ENCODE measurements at places on chromosomes 1 and 21.

GRCh38 chr1:233868461-233868860 lies 36.0 kb upstream of the SLC35F3 start:
- no peak for DNase-seq

GRCh38 chr1:78831731-78832360 lies 174.7 kb downstream of the ADGRL4 start:
- no peak for DNase-seq

GRCh38 chr1:84846387-84846786 lies 46.6 kb downstream of the LPAR3 start:
- no peak for DNase-seq

DNA sequence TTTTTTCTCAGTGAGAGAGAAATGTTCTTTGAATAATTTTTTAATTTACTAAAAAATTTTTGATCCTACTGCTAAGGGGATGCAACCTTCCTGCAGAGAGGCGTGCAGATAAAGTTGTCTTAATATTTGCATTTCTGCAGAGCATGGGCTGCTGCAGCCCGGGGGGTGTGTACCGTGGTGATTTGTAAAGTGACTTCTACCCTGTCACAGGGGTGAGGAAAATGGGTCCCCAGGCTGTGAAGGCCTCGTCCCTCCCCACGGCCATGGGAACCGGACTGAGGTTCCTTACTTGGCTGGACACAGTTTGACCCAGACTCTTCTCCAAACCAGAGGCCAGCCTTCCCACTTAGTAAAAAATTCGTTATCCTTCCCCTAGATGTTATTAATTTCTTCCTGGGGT lies 9.5 kb upstream of the C1orf174 start:
- DNase-seq = no peak

DNA sequence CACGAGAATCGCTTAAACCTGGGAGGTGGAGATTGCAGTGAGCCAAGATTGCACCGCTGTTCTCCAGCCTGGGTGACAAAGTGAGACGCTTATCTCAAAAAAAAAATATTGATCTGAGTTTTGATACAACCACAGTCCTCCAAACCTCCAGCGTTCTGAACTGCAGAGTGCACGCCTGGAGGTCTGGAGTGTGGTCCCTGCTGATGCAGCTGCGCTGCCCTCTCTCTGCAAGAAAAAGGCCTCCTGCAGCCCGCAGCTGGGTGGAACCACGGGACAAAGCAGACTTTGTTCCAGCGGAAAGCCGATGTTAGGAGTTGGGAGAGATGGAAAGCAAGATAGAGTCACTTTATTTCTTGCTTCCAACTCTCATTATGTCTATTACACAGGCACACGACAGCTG lies 144.9 kb upstream of the SOD1 start:
- DNase-seq = no peak

- DNase-seq = no peak
Measured at GRCh38 chr1:173925306-173926242, 8.4 kb upstream of the SERPINC1 start.

GRCh38 chr1:239819756-239820250 lies 271.9 kb upstream of the FMN2 start:
- no peak for DNase-seq

DNA sequence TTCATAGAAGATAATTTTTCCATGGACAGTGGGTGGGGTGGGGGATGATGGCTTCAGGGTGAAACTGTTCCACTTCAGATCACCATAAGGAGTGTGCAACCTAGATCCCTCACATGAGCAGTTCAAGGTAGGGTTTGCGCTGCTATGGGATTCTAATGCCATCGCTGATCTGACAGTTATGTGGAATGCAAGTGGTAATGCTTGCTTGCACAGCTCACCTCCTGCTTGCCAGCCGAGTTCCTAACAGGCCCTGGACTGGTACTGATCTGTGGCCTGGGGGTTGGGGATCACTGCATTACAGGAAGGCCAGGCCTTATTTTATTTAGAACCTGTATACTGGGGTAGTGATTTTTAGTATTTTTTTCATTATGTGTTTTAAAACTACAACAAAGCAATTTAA lies 22.0 kb downstream of the MAN1A2 start:
- DNase-seq = no peak

DNA sequence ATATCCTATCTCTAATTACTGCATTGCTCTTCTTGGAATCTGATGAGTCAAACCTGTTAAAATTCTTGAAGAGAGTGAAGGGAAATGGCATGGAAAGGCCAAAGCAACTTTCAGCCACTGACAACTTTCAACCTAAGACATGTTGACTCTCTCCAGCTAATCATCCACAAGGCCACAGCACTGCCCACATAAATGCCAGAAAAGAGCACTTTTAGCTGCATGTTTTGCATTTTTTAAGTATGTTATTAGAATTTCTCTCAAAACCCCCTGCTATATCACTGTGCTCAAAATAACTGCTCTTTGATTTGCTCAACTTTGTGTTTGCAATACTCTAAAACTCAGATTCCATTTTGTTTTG lies 352.5 kb downstream of the ADGRL2 start:
- DNase-seq = no peak

GRCh38 chr1:89610457-89611011 lies 22.4 kb upstream of the LRRC8C start:
- DNase-seq = peak; percentile 10

GRCh38 chr21:42632336-42632751 lies 21.1 kb upstream of the PDE9A start:
- no peak for DNase-seq

DNA sequence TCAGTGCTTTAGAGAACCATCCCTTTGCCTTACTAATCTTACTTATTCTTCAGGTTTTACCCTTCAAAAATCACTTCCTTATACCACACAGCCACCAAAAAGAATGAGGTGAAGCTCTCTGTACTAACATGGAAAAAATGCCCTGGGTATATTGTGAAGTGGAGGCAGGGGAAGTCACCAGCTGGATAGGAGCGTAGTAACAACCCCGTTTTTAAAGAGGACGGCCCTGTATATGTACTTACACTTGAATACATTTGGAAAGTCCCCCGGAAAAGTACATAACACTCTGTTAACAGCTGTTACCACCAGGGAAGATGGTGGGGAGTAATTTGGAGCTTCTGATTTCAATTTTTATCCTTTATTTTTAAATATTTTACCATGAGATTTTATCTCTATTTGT lies 28.2 kb upstream of the KHDRBS1 start:
- DNase-seq = no peak

- no peak for DNase-seq
Measured at GRCh38 chr1:17355898-17356297, 16.1 kb upstream of the PADI6 start.

DNA sequence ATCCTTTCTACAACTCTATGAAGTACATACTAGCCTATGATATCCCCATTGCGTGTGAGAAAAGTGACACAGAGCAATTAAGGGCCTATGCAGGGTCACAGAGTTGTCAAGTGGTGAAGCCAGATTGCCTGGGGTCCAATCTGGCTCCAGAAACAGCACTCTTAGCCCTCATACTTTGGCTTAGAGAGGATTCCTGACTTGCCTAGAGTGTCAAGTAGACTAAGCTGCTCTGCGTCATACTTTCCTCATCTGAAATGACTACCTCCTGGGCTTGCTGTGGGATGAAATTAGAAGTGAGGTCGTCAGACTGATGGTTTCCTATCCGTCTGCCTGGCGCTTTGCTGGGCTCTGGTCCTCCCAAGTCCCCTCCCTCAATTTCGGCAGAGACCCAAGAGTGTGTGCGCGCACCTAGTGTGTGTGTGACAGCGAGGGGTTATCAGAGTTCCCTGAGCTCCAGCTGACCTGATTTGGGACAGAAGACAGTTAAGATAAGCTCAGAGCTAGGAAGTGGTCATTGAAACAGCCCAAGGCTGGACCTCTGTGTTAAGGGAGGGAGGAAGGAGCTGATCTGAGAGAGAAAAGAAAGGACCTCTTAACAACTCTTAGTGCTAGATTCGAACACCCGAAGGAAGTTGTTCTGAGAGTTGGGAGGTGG lies 5.4 kb upstream of the NUAK2 start:
- DNase-seq = no peak

- no peak for DNase-seq
Measured at GRCh38 chr1:14031461-14031860, 331.5 kb downstream of the PRDM2 start.

DNA sequence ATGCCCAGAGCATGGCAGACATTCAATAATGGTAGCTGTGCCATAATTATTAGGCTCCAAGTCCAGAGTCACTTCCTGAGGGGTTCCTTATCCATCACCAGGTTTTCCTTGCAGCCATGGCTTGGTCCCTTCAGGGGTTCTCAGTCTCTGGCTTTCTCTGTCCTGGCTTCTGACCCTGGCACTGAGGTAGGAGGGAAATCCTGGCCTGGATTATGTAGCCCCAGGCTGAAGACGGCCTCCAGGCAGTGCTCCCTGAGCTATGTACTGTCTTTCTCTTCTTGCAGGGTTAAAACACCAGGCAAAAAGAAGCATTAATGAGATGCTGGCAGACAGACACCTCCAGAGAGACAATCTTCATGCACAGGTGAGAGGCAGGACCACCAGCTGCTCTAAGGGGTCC lies 9.5 kb upstream of the PADI3 start:
- DNase-seq = no peak

DNA sequence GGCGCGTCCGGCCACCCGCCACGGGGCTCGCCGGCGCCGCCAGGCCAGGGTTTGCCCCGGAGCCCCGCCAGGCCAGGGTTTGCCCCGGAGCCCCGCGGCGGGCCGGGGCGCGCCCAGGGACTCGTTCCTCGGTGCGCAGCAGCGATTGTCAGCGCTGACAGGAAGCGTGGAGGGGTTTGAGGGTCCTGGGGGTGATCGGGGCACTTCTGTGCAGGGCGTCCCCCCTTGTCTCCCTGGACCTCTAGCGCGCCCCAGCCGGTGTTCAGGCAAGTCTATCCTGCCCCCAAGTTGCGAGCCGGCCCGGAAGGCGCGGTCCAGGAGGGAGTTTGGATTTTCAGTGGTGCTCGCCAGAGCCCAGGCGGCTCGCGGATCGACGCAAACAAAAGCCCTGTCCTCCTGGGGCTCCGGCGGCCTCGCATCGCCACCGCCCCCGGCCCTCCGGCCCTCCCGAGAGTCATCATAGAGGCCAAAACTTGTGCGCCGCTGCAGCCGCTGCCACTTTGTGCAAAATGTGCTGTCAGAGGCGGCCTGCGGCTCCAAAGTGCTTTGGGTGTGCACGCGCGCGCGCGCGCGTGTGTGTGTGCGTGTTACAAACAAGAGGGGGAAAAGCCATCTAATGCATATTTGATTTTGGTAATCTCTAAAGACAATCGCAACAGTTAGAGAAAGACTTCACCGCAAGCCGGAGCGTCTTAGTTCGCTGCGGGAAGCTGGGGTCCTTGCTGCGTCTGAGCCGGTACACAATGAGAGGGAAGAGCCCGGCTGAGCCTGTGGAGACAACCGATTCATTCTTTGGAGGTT lies 1.0 kb downstream of the ROR1 start:
- no peak for DNase-seq

GRCh38 chr1:50416553-50417453 lies 6.4 kb downstream of the DMRTA2 start:
- DNase-seq = no peak

DNA sequence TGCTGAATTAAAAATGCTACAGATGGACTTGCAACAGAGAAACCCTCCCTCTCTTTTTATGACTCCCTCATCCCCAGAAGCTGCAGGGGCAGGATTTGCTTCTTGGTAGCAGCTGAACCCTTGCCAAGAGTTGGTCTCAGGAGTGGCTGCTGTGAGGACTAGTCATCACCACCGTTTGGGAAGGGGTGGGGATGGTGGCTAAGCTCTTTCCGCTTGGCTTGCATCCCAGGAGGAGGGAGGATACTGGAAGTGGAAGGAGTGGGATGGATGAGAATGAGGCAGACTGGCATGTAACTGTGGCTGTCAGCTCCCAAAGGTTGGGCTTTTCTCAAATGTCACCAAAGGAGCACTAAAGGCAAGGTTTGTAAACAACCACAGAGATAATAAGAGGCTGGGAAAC lies 50.8 kb upstream of the COL24A1 start:
- no peak for DNase-seq

GRCh38 chr1:19312782-19313635 lies 883 bp downstream of the SLC66A1 start:
- DNase-seq = no peak

GRCh38 chr1:2979191-2980072 lies 41.8 kb upstream of the ACTRT2 start:
- no peak for DNase-seq

GRCh38 chr1:160866001-160866694 lies 3.5 kb upstream of the CD244 start:
- DNase-seq = no peak

GRCh38 chr1:183956559-183957188 lies 80.9 kb downstream of the COLGALT2 start:
- peak; percentile 15 for DNase-seq

- no peak for DNase-seq
Measured at GRCh38 chr1:13663969-13664368, 36.0 kb upstream of the PRDM2 start.

DNA sequence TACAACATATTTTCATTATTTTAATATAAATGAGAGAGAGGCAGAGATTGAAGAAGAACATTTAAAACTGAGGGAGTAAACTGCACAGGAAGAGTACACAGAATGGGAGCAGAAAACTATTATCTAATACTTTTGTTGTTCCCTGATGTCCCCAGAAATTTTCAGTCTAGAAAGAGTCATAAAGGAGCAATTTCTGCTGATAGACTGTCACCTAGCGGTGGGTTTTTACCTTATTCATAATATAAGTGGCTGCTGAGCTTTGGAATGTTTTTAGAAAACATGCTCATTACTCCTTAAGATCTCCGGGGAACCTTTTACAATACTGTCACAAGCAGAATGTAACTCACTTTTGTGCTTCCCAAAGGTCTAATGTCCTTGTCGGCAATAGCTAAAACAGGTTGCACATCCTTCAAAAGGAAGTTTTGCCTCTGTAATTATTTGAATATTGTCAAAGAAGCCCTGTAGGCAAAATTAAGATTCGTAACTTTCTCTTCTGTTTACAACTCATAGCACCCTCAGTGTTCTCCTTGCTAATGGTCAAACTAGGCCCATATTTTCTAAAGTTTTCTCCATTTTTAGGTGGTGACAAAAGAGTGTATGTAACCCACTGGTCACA lies 4.9 kb upstream of the NPL start:
- no peak for DNase-seq

GRCh38 chr1:61081144-61081685 lies 1.1 kb upstream of the NFIA start:
- DNase-seq = no peak

GRCh38 chr1:152110860-152111514 lies 4.3 kb downstream of the TCHH start:
- no peak for DNase-seq

GRCh38 chr1:160776178-160776577 lies 19.8 kb upstream of the LY9 start:
- DNase-seq = no peak

DNA sequence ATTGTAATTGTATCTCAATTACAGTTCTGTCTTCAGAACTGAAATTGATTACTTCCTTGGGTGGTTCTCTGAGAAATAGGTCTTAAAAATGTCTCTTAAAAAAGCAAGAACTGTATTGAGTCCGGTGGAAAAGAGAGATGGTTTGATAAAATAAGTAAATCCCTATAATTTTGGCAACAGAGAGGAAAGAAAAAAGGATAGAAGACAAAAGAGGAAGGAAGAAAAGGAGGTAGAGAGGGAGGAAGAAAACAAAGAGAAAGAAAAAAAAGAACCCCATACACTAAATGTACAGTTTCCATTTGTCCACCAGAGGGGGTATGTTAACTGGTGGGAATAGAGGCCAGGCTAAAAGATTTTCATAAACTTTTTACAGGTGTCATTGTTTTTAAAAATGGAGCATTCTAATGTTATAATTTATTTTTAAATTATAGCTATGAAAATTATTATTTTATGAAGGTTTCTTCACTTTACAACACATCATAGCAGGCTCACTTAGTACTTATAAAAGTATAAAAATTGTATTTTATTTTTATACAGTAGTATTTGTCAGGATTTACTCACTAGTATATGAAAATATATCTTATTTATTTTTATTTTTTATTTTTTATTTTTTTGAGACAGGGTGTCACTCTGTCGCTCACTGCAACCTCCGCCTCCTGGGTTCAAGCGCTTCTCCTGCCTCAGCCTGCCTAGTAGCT lies 2.1 kb upstream of the UBE2T start:
- no peak for DNase-seq
